ENCODE measurements at places on chromosomes 1 and 21. TPM values are rescaled to one million over a fixed set of nuclear protein-coding genes. Genes with fewer than 3 reads are reported as not detected.
A peak's percentile ranks its signal among the peaks of the same experiment; 100 is the strongest.

PGLYRP4 gene
- not detected for total RNA-seq

SELP gene
- not detected for total RNA-seq

CCDC181 gene
- not detected for total RNA-seq

STIL gene
- total RNA-seq = 22.8 TPM

OPRD1 gene
- total RNA-seq = not detected

DNA sequence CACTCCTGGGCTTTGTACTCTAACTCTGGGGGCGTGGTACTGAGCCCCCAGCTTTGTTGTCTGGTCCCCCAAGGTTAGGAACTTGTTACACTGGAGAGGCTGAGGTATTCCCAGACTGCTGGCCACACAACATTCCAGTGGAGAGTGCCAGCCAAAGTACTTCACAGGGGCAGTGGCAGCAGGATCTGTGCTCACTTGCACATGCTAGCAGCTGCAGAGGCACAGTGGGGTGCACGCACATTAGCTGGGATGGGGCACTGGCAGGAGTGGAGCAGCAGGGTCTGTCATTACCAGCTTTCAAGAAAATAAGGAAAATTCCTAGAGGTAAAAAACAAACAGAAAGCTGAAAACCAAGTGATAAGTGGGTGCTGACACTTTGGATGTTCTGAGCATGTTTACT is 31.0 kb downstream of the ZNF691 start:
- H3K36me3 ChIP-seq = no peaks in the 10 kb centered on the region
- no peaks in the 10 kb centered on the region for H3K27me3 ChIP-seq
- H3K4me1 ChIP-seq = no peaks in the 10 kb centered on the region
- H3K27ac ChIP-seq = no peak overlapping the region
- H3K4me3 ChIP-seq = no peak overlapping the region
- no peak for DNase-seq

GRCh38 chr21:38126666-38127303 is 130.0 kb upstream of the KCNJ15 start:
- no peak overlapping the region for H3K4me3 ChIP-seq
- no peaks in the 10 kb centered on the region for H3K27me3 ChIP-seq
- H3K4me1 ChIP-seq = no peaks in the 10 kb centered on the region
- no peak overlapping the region for H3K27ac ChIP-seq

GRCh38 chr1:108034396-108034795 is 69.4 kb upstream of the VAV3 start:
- no peak overlapping the region for H3K4me3 ChIP-seq
- H3K27me3 ChIP-seq = no peaks in the 10 kb centered on the region
- H3K27ac ChIP-seq = no peak overlapping the region
- H3K4me1 ChIP-seq = peaks cover 19% of the 10 kb centered on the region
- DNase-seq = no peak
- no peaks in the 10 kb centered on the region for H3K36me3 ChIP-seq

GRCh38 chr1:57868239-57868638 is 444.4 kb upstream of the DAB1 start:
- H3K27ac ChIP-seq = no peak overlapping the region
- peaks cover 8% of the 10 kb centered on the region for H3K4me1 ChIP-seq
- no peaks in the 10 kb centered on the region for H3K36me3 ChIP-seq
- DNase-seq = no peak
- no peaks in the 10 kb centered on the region for H3K27me3 ChIP-seq

DNA sequence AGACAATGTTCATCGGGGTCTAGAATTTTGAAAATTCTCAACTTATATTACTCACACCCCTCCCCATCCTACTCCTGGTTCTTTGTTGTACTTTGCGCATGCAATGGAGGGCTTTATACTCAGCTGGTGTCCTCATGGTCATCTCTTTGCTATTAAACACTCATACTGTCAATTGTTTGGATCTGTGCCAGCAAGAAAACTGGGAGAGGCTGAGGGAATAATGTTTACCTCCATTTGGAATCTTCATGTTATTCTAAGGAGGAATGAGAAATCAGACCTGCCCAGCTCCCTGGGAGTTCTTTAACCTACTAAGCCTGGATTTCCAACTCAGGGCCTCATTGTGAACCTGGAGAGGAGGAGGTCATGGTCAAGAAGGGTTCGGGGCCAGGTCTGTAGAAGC is 143.9 kb upstream of the DNAH14 start:
- H3K4me3 ChIP-seq = no peak overlapping the region
- H3K4me1 ChIP-seq = peaks cover 15% of the 10 kb centered on the region
- no peak overlapping the region for H3K27ac ChIP-seq
- no peaks in the 10 kb centered on the region for H3K27me3 ChIP-seq
- H3K36me3 ChIP-seq = no peaks in the 10 kb centered on the region
- no peak for DNase-seq

GRCh38 chr1:156062189-156062588 is 1.2 kb downstream of the RAB25 start:
- no peaks in the 10 kb centered on the region for H3K27me3 ChIP-seq
- DNase-seq = no peak
- H3K36me3 ChIP-seq = no peaks in the 10 kb centered on the region
- H3K4me1 ChIP-seq = peaks cover 32% of the 10 kb centered on the region
- H3K4me3 ChIP-seq = no peak overlapping the region

- no peak overlapping the region for H3K4me3 ChIP-seq
- DNase-seq = peak; percentile 46
- H3K27me3 ChIP-seq = no peaks in the 10 kb centered on the region
- no peaks in the 10 kb centered on the region for H3K36me3 ChIP-seq
These were observed 36.7 kb upstream of the FAM163A start for GRCh38 chr1:179706339-179706941.

GRCh38 chr1:6090288-6090687 is 44.6 kb downstream of the KCNAB2 start:
- H3K4me3 ChIP-seq = no peak overlapping the region
- no peaks in the 10 kb centered on the region for H3K36me3 ChIP-seq
- H3K27ac ChIP-seq = no peak overlapping the region
- H3K4me1 ChIP-seq = no peaks in the 10 kb centered on the region
- no peaks in the 10 kb centered on the region for H3K27me3 ChIP-seq

Measured in HepG2 (cell line).